ENCODE measurements at places on chromosomes 2 and 18. TPM values are rescaled to one million over a fixed set of nuclear protein-coding genes. Genes with fewer than 3 reads are reported as not detected.

DNA sequence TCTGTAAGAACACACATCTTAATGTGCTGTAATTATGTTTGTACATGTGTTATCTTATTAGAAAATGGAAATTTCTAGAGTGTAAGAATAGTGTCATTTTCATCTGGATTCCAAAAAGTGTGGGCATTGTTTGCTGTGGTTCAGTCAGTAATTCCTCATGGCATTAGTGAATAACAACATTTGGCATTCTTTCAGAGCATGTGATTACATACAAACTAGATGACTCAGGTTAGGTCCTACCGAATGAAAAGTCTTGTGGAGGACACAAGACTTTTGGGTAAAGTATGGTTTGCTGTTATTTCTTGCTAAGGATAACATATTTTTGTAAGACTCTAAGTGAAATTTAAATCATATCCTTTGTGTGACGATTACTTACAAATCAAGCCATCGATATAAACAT, 593.1 kb upstream of the NRXN1 start:
- H3K4me3 ChIP-seq, result no peak overlapping the region
- H3K27me3 ChIP-seq, result no peaks in the 10 kb centered on the region
- H3K36me3 ChIP-seq, result no peaks in the 10 kb centered on the region
- no peaks in the 10 kb centered on the region for H3K4me1 ChIP-seq
- no peak for DNase-seq
- no peak overlapping the region for H3K27ac ChIP-seq

- no peak overlapping the region for H3K4me3 ChIP-seq
- DNase-seq, result no peak
- no peaks in the 10 kb centered on the region for H3K36me3 ChIP-seq
- peaks cover 36% of the 10 kb centered on the region for H3K27me3 ChIP-seq
- no peak overlapping the region for H3K27ac ChIP-seq
Observed at GRCh38 chr18:73861771-73862170, 285.9 kb downstream of the FBXO15 start.

GRCh38 chr2:48279344-48280090, 250.4 kb upstream of the STON1 start:
- no peaks in the 10 kb centered on the region for H3K36me3 ChIP-seq
- DNase-seq, result no peak
- no peaks in the 10 kb centered on the region for H3K4me1 ChIP-seq
- no peaks in the 10 kb centered on the region for H3K27me3 ChIP-seq
- no peak overlapping the region for H3K27ac ChIP-seq

GRCh38 chr2:38610851-38611801, 8.4 kb upstream of the HNRNPLL start:
- peak overlapping the region; percentile 43 for H3K4me3 ChIP-seq
- H3K4me1 ChIP-seq, result peaks cover 25% of the 10 kb centered on the region
- DNase-seq, result no peak
- H3K36me3 ChIP-seq, result peaks cover 2% of the 10 kb centered on the region
- peak overlapping the region; percentile 39 for H3K27ac ChIP-seq

DNA sequence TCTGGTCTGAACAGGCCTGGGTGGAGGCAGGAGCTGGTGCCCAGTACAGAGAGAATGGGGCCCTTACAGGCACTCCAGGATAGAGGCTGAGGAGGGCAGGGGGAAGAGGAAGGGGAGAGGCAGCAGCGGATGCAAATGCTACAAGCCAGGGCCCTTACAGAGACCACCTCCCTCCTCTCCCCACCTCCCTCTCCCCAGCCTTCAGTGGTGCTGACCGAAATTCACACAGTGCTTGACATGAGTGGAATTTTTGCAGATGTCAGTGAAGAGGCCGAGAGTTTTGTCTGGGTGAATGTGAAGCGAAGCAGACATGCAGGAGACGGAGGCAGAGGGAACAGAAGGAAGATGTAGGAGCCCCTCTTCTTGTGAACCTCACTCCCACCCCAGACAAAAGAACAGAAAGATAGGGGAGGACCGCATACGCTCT, 31.9 kb downstream of the CIB4 start:
- no peak for DNase-seq
- H3K36me3 ChIP-seq, result no peaks in the 10 kb centered on the region
- H3K27me3 ChIP-seq, result peaks cover 48% of the 10 kb centered on the region
- no peak overlapping the region for H3K4me3 ChIP-seq
- peak overlapping the region; percentile 29 for H3K27ac ChIP-seq
- H3K4me1 ChIP-seq, result peaks cover 6% of the 10 kb centered on the region

DNA sequence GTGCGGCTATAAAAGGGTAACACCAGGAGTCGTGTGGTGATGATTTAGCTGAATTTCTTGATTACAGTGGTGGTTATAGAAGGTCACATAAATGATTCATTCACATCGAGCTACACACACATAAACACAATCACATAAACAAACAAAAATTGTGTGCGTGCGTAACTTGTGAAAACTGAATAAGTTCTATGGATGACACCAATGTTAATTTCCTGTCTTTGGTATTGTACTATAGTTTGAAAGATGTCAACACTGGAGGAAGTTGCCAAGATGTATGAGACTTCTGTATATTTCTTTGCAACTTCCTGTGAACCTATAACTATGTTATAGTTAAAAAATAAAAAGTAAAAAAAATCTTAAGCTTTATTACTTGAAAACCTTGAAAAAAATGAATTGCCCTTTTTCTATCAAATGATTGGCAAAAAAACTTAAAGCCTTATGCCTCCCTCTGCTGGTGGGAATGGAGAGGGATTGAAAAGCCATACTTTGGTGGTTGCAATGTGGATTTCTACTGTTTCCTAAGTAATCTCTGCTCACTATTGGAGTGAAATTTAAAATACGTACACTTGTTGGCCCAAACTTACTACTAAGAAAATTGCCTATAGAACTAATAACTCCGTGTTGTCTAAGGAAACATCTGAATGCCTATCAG, 227.7 kb downstream of the RPIA start:
- no peaks in the 10 kb centered on the region for H3K4me1 ChIP-seq
- no peaks in the 10 kb centered on the region for H3K36me3 ChIP-seq
- no peak overlapping the region for H3K4me3 ChIP-seq
- no peak overlapping the region for H3K27ac ChIP-seq
- H3K27me3 ChIP-seq, result peaks cover 31% of the 10 kb centered on the region
- DNase-seq, result no peak

DNA sequence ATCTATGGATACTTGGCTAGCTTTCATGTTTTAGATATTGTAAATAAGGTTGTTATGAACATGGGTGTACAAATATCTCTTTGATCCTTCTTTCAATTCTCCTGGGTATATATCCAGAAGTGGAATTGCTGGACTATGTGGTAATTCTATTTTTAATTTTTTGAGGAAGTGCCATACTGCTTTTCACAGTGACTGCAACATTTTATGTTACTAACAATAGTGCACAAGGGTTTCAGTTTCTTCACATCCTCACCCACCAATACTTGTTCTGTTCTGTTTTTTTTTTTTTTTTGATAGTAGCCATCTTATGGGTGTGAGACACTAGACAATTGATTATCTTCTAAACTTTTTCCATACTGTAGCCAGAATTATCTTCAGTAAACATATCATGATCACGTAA, 17.3 kb upstream of the NEUROD1 start:
- peaks cover 4% of the 10 kb centered on the region for H3K36me3 ChIP-seq
- H3K4me1 ChIP-seq, result no peaks in the 10 kb centered on the region
- no peak overlapping the region for H3K27ac ChIP-seq
- H3K4me3 ChIP-seq, result no peak overlapping the region

- peaks cover 53% of the 10 kb centered on the region for H3K27me3 ChIP-seq
- no peaks in the 10 kb centered on the region for H3K36me3 ChIP-seq
- H3K27ac ChIP-seq, result no peak overlapping the region
- H3K4me3 ChIP-seq, result no peak overlapping the region
- H3K4me1 ChIP-seq, result no peaks in the 10 kb centered on the region
- DNase-seq, result no peak
Observed at GRCh38 chr18:23746851-23747250, 57.6 kb downstream of the LAMA3 start.

GRCh38 chr2:101380376-101380775, 6.9 kb downstream of the CREG2 start:
- H3K36me3 ChIP-seq, result peaks cover 3% of the 10 kb centered on the region
- no peak for DNase-seq
- H3K27ac ChIP-seq, result no peak overlapping the region
- no peak overlapping the region for H3K4me3 ChIP-seq

- no peaks in the 10 kb centered on the region for H3K36me3 ChIP-seq
- peaks cover 2% of the 10 kb centered on the region for H3K4me1 ChIP-seq
- peak overlapping the region; percentile 11 for H3K27ac ChIP-seq
- H3K4me3 ChIP-seq, result no peak overlapping the region
- no peak for DNase-seq
- H3K27me3 ChIP-seq, result no peaks in the 10 kb centered on the region
Observed at GRCh38 chr2:3483227-3483985, 35.9 kb downstream of the ADI1 start.

- peak overlapping the region; percentile 63 for H3K27ac ChIP-seq
- H3K36me3 ChIP-seq, result no peaks in the 10 kb centered on the region
- no peak for DNase-seq
- H3K4me1 ChIP-seq, result peaks cover 65% of the 10 kb centered on the region
- H3K27me3 ChIP-seq, result no peaks in the 10 kb centered on the region
Observed at GRCh38 chr2:101722864-101723263, 25.4 kb downstream of the MAP4K4 start.

- H3K27me3 ChIP-seq, result peaks cover 16% of the 10 kb centered on the region
- no peak for DNase-seq
- H3K4me1 ChIP-seq, result no peaks in the 10 kb centered on the region
- peaks cover 2% of the 10 kb centered on the region for H3K36me3 ChIP-seq
Observed at GRCh38 chr2:156600196-156600595, 164.0 kb downstream of the GPD2 start.

DNA sequence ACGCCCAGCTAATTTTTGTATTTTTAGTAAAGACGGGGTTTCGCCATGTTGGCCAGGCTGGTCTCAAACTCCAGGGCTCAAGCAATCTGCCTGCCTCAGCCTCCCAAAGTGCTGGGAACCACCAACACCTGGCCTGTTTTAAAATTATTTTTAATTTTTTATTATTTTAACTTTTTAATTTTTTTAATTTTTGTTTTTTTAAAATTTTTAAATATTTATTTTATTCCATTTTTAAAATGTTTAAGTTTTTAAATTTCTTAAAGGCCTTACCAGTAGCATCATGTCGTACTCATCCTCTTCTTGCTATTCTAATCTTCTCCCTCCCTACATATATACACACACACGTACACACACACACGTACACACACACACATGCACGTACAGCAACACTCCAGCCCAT, 1.4 kb downstream of the LYG1 start:
- H3K4me1 ChIP-seq, result peaks cover 2% of the 10 kb centered on the region
- no peak overlapping the region for H3K27ac ChIP-seq
- peaks cover 8% of the 10 kb centered on the region for H3K36me3 ChIP-seq
- H3K4me3 ChIP-seq, result no peak overlapping the region

DNA sequence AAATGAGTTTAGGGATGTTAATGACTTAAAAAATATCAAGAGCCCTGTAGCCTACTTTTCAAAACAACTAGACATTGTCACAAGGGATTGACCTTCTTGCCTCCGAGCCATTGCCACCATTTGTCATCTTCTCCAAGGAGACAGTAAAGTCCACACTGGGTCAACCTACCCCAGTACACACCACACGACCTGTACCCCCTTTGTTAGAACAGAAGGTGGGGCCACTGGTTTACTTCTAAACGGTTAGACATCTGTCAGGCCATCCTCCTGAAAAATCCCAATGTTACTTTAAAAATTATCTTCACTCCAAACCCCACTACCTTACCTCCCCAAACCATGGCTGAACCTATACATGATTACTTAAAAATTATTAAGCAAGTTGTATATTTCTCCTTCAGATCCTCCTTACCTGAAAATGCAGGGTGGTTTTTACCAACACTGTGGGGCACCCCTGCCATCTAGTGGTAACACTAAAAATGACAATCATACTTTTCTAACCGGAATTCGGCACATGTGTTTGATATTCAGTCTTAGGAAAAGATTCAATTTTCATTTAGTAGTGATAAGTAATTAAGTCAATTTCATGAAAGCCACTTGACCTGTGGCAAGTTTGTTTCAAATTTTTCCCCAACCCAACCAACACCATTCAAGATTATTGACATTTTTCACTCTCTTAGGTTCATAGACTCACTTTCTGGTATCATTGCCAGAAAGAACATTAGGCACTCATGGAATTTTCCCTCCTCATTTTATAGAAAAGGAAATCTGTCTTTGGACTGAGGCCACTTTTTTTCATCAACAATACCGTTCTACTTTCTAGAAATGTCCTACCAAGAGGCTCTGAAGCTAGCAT, 265.3 kb upstream of the PKDCC start:
- H3K27ac ChIP-seq, result peak overlapping the region; percentile 14
- H3K4me1 ChIP-seq, result no peaks in the 10 kb centered on the region
- peaks cover 35% of the 10 kb centered on the region for H3K27me3 ChIP-seq
- peak; percentile 7 for DNase-seq
- no peaks in the 10 kb centered on the region for H3K36me3 ChIP-seq

The CCDC74A gene
- 1.4 TPM for total RNA-seq

The CPO gene
- total RNA-seq, result not detected

The GYPC gene
- total RNA-seq, result 86.2 TPM

The UGT1A5 gene
- not detected for total RNA-seq

The SLC4A3 gene
- not detected for total RNA-seq

The GPR155 gene
- 16.7 TPM for total RNA-seq
